Activated CD4-positive, alpha-beta memory T cell treated with anti-CD3 and anti-CD28 coated beads for 36 hours (primary cell): ENCODE measurements at places on chromosomes 5 and 9. TPM values are rescaled to one million over a fixed set of nuclear protein-coding genes. Genes with fewer than 3 reads are reported as not detected.
A peak's percentile ranks its signal among the peaks of the same experiment; 100 is the strongest.

The GRM6 gene
- not detected for total RNA-seq

- DNase-seq: no peak
- H3K36me3 ChIP-seq: no peaks in the 10 kb centered on the region
- no peaks in the 10 kb centered on the region for H3K4me1 ChIP-seq
These were observed 199.1 kb upstream of the OR13F1 start for GRCh38 chr9:104304925-104305324.

DNA sequence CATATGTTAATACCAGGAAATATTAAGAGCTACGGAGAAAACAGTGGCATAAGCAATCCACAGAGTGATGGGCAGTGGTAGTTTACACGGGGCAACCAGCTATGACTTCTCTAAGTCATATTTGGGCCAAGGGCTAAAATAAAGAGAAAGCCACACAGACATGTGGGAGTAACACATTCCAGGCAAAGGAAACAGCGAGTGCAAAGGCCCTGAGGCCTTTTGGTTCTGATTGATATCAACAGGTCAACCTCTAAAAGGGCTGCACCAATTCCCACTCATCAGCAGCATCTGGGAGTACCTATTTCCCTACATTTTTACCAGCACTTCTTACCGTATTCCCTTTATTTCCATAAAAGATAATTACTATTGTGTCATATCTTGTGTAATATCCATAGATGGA, 173.4 kb downstream of the SPOCK1 start:
- no peaks in the 10 kb centered on the region for H3K36me3 ChIP-seq

- H3K4me3 ChIP-seq: no peak overlapping the region
- H3K27ac ChIP-seq: no peak overlapping the region
- no peaks in the 10 kb centered on the region for H3K27me3 ChIP-seq
- no peaks in the 10 kb centered on the region for H3K36me3 ChIP-seq
- no peaks in the 10 kb centered on the region for H3K4me1 ChIP-seq
These were observed 183.7 kb downstream of the GLIS3 start for GRCh38 chr9:4116071-4116581.

The CYSRT1 gene
- 0.70 TPM for total RNA-seq

GRCh38 chr9:73037613-73038012, 84.8 kb upstream of the ALDH1A1 start:
- no peaks in the 10 kb centered on the region for H3K36me3 ChIP-seq
- no peak overlapping the region for H3K4me3 ChIP-seq
- DNase-seq: no peak
- peaks cover 3% of the 10 kb centered on the region for H3K27me3 ChIP-seq
- H3K27ac ChIP-seq: no peak overlapping the region

The GPR150 gene
- 0.82 TPM for total RNA-seq

DNA sequence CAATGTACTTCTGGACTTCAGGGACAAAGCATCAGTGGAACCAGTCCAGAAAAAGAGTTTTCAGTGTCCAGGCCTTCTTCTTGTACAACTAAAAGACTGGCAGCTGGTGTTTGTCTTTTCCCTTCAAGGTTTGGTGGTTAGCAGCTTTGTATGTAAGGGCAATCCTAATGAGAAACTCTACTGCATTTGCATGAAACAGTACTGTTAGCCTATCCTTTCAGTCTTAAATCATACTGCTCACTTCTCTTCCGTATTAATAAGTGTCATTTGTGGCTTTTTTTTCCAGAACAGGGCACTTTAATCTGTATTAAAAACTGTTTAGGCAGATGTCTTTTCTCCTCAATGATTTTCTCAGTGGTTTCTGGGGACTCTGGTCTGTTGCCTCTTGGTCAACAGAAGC, 48.9 kb downstream of the FAM174A start:
- H3K27ac ChIP-seq: no peak overlapping the region
- H3K4me1 ChIP-seq: no peaks in the 10 kb centered on the region
- no peaks in the 10 kb centered on the region for H3K27me3 ChIP-seq
- no peak overlapping the region for H3K4me3 ChIP-seq
- no peak for DNase-seq
- peaks cover 11% of the 10 kb centered on the region for H3K36me3 ChIP-seq

The ARL14EPL gene
- not detected for total RNA-seq

The PRLR gene
- total RNA-seq: not detected

The TYRP1 gene
- total RNA-seq: not detected

GRCh38 chr5:146164382-146164781, 18.1 kb downstream of the LARS1 start:
- DNase-seq: no peak
- peaks cover 1% of the 10 kb centered on the region for H3K4me1 ChIP-seq
- no peak overlapping the region for H3K4me3 ChIP-seq
- no peak overlapping the region for H3K27ac ChIP-seq
- H3K36me3 ChIP-seq: peaks cover 54% of the 10 kb centered on the region

DNA sequence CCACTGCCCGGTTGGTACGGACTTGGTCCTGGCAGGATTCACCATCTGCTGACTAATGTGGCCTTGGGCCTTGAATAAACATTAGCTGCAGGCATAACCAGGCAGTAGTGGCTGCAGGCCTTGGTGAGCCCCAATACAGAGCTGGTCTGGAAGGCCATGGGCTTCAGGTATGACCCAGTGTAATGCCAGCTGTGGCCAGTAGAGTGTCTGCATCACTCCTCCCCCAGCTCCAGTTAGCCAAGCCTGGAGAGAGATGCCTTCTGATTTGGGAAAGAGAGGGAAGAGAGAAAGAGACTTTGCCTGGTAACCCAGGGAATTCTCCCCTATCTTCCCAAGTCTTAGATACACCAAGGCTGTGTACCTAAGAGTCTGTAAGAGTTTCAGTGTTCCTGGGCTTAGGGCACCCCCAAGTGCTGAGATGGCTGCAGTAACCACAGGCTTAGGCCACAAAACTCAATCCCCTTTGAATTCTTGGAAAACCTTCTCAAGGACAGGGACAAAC, 5.6 kb upstream of the C5 start:
- no peak overlapping the region for H3K27ac ChIP-seq
- H3K27me3 ChIP-seq: no peaks in the 10 kb centered on the region
- H3K4me1 ChIP-seq: peaks cover 6% of the 10 kb centered on the region
- no peaks in the 10 kb centered on the region for H3K36me3 ChIP-seq
- H3K4me3 ChIP-seq: no peak overlapping the region

DNA sequence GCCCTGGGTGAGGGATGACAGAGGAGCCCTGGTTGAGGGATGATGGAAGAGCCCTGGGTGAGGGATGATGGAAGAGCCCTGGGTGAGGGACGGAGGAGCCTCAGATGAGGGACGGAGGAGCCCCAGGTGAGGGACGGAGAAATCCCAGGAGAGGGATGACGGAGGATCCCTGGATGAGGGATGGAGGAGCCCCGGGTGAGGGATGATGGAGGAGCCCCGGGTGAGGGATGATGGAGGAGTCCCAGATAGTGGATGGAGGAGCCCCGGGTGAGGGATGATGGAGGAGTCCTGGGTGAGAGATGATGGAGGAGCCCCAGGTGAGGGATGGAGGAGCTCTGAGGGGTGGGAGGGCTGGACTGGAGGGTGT, 10.9 kb downstream of the PHF2 start:
- no peaks in the 10 kb centered on the region for H3K27me3 ChIP-seq
- no peak overlapping the region for H3K4me3 ChIP-seq
- no peak for DNase-seq

DNA sequence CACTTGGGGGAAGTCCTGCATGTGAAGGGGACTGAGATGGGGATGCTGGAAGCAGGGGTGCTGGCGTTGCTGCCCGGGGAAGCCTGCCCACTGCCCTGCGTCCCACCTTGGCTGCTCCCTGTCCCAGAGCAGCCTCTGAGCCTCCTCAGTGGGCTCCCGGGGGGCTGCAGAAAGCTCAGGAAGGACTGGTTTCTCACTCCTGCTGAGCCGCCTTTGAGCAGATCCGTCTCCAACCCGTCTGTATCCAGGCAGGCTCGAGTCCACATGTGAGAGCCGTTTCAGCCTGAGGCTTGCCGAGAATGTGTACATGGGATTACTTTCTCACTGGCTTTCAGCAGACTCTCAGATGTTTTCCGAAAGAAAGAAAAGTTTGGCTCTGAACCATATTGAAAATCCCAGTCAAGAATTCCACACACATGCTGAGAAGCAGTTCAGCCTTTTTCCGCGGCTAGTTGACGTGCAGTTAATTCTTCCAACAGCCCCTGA, 95.3 kb upstream of the COL5A1 start:
- H3K27me3 ChIP-seq: no peaks in the 10 kb centered on the region
- H3K36me3 ChIP-seq: no peaks in the 10 kb centered on the region
- no peak for DNase-seq
- no peak overlapping the region for H3K27ac ChIP-seq
- H3K4me3 ChIP-seq: no peak overlapping the region

- H3K36me3 ChIP-seq: peaks cover 52% of the 10 kb centered on the region
- peaks cover 23% of the 10 kb centered on the region for H3K4me1 ChIP-seq
- H3K4me3 ChIP-seq: no peak overlapping the region
- no peak overlapping the region for H3K27ac ChIP-seq
- no peak for DNase-seq
These were observed 2.2 kb downstream of the RAD1 start for GRCh38 chr5:34913072-34913471.

DNA sequence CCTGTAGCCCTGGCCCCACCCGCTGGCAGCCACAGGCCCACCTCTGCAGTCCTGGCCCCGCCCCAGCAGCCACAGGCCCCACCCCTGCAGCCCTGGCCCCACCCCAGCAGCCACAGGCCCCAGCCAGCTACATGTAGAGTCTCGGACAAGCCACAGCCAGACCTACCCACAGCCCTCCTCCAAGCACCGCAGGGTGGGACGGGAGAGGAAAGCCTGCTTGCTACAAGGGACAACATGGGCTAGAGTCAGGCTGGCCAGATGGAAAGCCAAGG, 49.5 kb upstream of the SARDH start:
- H3K4me3 ChIP-seq: no peak overlapping the region
- DNase-seq: no peak
- H3K36me3 ChIP-seq: no peaks in the 10 kb centered on the region

DNA sequence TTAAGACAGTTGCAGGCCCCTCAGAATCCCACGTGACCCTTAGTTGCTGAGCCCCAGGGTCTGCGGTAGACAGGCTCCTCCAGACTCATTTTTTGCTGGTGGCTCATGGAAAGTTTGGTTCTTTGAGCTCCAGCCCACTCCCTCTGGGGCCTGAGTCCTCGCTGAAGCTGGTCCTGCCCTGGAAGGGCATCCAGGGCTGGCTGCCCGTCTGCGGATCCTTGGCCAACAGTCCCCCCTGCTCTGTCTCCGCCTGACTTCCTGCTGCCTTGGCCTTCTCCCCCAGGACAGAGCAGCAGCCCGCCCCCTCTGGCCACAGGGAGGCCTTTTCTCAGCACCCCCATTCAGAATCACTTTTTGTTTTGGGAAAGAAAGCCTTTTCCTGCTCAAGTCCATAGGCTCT, 24.4 kb downstream of the SLC6A7 start:
- H3K27me3 ChIP-seq: peaks cover 2% of the 10 kb centered on the region
- H3K4me3 ChIP-seq: no peak overlapping the region

DNA sequence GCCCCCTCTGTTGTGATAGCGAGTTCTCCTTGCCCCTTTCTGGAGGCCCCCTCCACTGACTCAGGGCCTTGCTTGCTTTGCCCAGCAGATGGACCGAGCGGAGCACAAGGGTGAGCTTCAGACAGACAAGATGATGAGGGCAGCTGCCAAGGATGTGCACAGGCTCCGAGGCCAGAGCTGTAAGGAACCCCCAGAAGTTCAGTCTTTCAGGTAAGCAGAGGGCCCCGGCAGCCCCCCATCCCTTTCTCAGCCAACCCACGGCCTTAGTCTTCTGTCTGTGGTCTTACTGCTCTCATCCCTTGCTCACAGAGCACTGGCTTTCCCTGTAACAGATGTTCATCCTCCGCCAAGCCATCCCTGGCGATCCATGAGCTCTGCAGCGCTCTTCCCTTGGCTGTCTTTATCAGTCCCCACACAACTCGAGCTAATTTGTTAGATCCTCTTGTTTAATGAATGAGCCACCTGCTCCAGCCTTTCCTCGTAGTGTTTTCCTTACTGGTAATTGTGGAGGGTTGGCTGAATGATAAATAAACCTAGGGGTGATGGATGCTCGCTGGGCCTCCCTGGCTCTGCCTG, 18.4 kb upstream of the RARS1 start:
- H3K27ac ChIP-seq: no peak overlapping the region
- H3K4me3 ChIP-seq: no peak overlapping the region
- no peaks in the 10 kb centered on the region for H3K4me1 ChIP-seq

The FAM200C gene
- 1.1 TPM for total RNA-seq

- no peak overlapping the region for H3K27ac ChIP-seq
- peaks cover 3% of the 10 kb centered on the region for H3K36me3 ChIP-seq
- H3K4me1 ChIP-seq: peaks cover 23% of the 10 kb centered on the region
- no peak overlapping the region for H3K4me3 ChIP-seq
These were observed 7.7 kb upstream of the CPEB4 start for GRCh38 chr5:173880306-173880985.

- H3K36me3 ChIP-seq: no peaks in the 10 kb centered on the region
- H3K4me3 ChIP-seq: no peak overlapping the region
- peak overlapping the region; percentile 36 for H3K27ac ChIP-seq
- H3K4me1 ChIP-seq: peaks cover 85% of the 10 kb centered on the region
These were observed 72.9 kb downstream of the IQGAP2 start for GRCh38 chr5:76475936-76476335.

DNA sequence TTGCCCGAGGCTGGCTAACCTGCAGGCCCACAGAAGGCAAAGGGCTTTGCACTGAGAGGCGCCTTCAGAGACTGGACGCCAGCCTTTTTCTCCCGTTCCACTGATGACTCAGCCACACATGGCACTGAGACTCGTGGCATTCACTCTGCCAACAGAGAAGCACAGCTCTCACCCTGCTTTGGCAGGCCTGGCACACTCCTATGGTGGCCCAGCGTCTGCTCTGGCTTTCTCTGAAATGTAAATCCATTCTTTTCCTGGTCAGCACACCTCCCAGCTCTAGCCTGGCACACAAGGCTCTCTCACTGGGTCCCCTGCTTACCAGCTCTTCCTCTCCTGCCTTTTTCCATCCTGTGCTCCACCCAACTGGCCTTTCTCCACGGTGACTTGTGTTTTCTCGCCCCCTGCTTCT, 5.9 kb upstream of the MELK start:
- no peak for DNase-seq
- H3K36me3 ChIP-seq: no peaks in the 10 kb centered on the region
- H3K27me3 ChIP-seq: no peaks in the 10 kb centered on the region
- H3K27ac ChIP-seq: no peak overlapping the region
- H3K4me1 ChIP-seq: no peaks in the 10 kb centered on the region
- no peak overlapping the region for H3K4me3 ChIP-seq

- H3K4me1 ChIP-seq: no peaks in the 10 kb centered on the region
- H3K27ac ChIP-seq: no peak overlapping the region
- H3K27me3 ChIP-seq: no peaks in the 10 kb centered on the region
- DNase-seq: no peak
These were observed 668.4 kb upstream of the FAM174A start for GRCh38 chr5:99866740-99867139.

The CCIN gene
- not detected for total RNA-seq

- no peak overlapping the region for H3K27ac ChIP-seq
- H3K27me3 ChIP-seq: peaks cover 10% of the 10 kb centered on the region
- H3K4me1 ChIP-seq: no peaks in the 10 kb centered on the region
- no peak overlapping the region for H3K4me3 ChIP-seq
- H3K36me3 ChIP-seq: no peaks in the 10 kb centered on the region
These were observed 238.3 kb downstream of the MEF2C start for GRCh38 chr5:88644676-88645075.

- peak within 1 kb of the TSS; percentile 48 for H3K27ac ChIP-seq
- peaks cover 45% of the 10 kb centered on the region for H3K4me1 ChIP-seq
- peak within 1 kb of the TSS; percentile 79 for H3K4me3 ChIP-seq
- DNase-seq: peak; percentile 84
These were observed at the start of gene GLIPR2 for GRCh38 chr9:36136272-36136893. Gene GLIPR2, plus strand, starts transcription at chr9:36136733. Its CDS starts 46 bp downstream, at chr9:36136779.

The PCDHAC1 gene
- not detected for total RNA-seq

The DDX4 gene
- total RNA-seq: not detected

The RLN1 gene
- 1.8 TPM for total RNA-seq
